ENCODE measurements at places on chromosomes 16 and 17.

- no peak for DNase-seq
Observed at GRCh38 chr16:86608301-86608747, 30.0 kb downstream of the FOXL1 start.

GRCh38 chr17:76492123-76492988 is 8.9 kb downstream of the RHBDF2 start:
- no peak for DNase-seq

GRCh38 chr17:19787733-19788357 is 39.7 kb upstream of the ALDH3A1 start:
- no peak for DNase-seq

DNA sequence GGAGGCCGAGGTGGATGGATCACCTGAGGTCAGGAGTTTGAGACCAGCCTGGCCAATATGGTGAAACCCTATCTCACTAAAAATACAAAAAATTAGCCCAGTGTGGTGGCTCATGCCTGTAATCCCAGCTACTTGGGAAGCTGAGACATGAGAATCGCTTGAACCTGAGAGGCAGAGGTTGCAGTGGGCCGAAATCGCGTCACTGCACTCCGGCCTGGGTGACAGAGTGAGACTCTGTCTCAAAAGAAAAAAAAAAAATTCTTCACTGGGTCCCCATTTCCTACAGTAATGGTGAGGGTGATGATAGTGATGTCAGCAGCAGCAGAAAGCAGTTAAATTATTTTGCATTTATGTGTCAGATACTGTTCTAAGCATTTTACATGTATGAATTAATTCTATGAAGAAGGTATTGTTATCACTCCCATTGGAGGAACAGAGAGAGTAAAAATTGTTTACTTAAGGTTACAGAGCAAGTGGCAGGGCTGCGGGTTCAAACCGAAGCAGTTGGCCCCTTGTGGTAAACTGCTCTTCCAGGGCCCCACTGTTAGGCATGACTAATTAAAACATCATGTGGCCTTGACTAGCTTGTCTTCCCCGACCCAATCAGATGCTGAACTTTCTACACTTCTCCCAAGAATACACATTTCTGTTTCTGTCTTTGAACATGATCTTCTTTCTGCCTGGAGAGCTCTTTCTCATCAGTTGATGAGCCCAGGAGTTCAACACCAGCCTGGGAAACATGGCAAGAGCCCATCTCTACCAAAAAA is 45.8 kb downstream of the STAT3 start:
- no peak for DNase-seq

DNA sequence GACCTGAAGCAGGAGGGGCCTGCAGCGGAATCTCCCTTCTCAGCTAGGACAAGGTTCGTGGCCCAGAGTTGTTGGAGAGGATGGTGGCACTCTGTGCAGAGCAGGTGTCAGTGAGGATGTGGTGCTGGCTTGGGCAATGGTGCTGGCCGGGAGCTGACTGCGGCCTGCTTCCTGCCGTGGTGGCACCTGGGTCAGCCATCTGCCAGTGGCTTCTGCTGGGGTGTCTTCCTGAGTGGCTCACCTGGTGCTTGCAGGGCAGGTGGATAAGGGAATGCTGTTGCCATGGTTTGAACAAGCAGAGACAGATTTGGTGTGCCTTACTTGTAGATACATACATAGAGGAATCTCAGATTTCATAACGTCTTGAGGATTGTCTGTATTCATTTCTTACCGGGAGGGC is 69.6 kb downstream of the SEC14L1 start:
- DNase-seq: no peak

- DNase-seq: no peak
Observed at GRCh38 chr16:31456988-31457360, 2.3 kb upstream of the ARMC5 start.

- DNase-seq: peak; percentile 91
Observed at GRCh38 chr17:65556014-65556909, 5.2 kb downstream of the AXIN2 start.

- DNase-seq: no peak
Observed at GRCh38 chr16:65119901-65120401, 1.9 kb downstream of the CDH11 start.

DNA sequence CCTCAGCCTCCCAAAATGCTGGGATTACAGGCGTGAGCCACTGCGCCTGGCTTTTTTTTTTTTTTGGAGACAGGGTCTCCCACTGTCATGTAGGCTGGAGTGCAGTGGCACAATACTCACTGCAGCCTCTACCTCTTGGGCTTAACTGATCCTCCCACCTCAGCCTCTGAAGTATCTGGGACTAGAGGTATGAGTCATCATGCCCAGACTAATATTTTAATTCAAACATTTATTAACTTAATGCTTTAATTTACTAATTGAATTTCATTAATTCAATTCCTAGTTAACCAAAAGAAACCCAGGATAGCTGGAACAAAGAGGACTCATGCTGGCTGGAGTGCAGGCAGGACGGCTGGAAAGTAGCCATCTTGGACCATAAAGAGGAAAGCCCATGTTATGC is 14.0 kb upstream of the KPNB1 start:
- DNase-seq: no peak

GRCh38 chr17:79977161-79977631 is 58.5 kb downstream of the TBC1D16 start:
- no peak for DNase-seq

- no peak for DNase-seq
Observed at GRCh38 chr16:88274847-88275246, 107.9 kb upstream of the ZNF469 start.

DNA sequence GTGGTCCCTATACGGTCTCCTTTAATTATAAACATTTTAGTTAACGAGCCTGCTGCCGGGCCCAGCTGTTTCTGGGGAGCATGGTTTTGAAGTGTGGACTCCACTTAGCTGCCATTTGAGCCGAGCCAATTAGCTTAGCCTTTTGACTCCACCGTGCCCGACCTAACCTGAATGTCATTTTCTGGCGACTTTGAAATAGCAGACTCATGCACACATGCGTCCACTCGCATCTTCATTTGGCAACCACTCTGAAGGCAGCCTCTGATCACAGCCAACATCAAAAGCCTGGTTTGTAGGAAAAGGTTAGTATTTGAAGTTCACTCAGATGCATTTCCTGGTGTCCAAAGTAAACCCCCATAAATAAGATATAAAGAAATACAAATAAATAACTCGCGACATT is 16.8 kb downstream of the AXIN2 start:
- DNase-seq: no peak

- DNase-seq: no peak
Observed at GRCh38 chr16:86630471-86630870, 52.1 kb downstream of the FOXL1 start.

- DNase-seq: no peak
Observed at GRCh38 chr16:1791256-1791942, 2.1 kb downstream of the IGFALS start.

DNA sequence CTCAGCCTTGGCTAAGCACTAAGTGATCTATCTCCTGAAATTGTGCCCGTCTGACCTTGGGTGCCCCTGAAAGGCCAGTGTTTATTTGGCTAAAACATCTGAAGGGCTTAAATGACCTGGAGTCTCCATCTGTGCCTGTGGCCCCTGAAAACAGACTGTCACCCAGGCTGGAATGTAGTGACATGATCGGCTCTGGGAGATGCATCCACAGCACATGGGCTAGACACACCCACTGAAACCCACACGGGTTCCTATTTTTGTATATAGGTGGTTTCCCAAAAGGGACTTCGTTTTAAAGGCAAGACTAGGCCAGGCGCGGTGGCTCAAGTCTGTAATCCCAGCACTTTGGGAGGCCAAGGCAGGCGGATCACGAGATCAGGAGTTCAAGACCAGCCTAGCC is 13.5 kb downstream of the CEP295NL start:
- DNase-seq: no peak

DNA sequence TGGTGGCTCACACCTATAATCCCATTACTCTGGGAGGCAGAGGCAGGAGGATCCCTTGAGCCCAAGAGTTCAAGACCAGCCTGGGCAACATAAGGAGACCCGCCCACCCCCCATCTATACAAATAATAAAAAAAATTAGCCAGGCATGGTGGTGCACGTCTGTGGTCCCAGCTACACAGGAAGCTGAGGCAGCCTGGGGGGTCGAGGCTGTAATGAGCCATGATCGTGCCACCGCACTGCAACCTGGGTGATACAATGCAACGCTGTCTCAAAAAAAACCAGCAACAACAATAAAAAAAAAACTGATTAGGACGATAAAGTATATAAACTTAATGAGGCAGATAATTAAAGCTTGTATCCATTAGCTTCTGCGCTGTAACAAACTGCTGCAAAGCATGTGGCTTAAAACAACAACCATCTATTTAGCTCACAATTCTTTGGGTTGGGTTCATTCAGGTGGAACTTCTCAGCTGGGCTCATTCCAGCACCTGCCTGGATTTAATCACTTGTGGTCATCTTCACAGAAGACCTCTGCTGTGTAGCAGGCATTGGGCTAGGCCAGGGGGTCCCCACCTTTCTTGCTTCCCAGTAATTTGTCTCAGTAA is 45.8 kb downstream of the LCMT1 start:
- DNase-seq: no peak

DNA sequence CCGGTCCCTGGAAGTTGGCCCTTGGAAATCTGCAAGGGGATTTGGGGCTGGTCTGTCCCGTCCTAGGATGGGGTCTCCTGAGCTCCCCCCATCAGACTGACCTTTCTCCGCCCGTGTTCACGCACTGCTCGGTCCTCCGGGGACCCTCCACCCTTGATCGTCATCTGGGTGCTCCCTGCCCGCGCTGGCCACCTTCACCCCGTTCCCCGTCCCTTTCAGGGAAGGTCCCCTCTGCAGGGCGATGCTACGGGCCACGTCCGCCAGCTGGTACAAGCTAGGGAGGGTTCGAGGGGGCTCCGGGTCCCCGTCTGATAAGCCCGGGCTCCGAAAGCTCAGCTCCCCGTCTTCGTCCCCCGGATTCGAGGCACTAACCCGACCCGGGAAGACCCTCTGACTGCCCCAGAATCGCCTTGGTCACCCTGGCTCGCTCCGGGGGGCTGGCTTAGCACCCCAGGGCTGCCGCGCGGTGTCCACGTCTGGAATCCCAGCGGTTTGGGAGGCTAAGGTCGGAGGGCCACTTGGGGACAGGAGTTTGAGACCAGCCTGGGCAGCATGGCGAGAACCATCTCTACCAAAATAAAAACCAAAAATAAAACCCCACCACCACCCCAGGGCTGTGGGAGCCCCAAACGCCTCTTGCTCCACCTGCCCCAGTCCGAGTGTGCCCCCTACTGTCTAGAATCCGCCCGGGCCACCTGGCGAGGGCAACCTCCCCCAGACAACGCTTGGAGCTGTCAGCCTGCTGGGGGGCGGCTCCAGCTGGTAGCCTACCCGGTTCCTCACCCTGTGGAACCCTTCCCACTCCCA is 1.1 kb upstream of the SLC43A2 start:
- peak; percentile 49 for DNase-seq

DNA sequence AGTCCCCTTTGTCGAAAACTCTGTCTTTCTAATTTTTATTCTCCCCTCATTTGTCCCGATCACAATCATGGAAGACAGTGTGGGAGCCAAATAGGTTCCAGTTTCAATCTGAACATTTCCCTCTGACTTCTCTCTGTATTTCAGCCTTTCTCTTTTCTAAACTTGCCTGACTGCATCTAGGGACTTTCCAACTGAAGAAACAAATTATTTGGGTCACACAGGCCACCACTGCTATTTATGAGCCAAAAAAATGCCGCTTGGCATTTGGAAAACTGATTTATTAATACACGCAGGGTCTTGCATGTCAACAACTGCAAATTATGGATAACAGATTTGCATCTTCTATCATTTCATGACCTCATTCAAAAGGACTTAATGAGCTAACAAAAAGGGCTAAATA is 55.2 kb upstream of the ELAC2 start:
- no peak for DNase-seq

- no peak for DNase-seq
Observed at GRCh38 chr17:7824021-7824924, 9.7 kb upstream of the KDM6B start.

DNA sequence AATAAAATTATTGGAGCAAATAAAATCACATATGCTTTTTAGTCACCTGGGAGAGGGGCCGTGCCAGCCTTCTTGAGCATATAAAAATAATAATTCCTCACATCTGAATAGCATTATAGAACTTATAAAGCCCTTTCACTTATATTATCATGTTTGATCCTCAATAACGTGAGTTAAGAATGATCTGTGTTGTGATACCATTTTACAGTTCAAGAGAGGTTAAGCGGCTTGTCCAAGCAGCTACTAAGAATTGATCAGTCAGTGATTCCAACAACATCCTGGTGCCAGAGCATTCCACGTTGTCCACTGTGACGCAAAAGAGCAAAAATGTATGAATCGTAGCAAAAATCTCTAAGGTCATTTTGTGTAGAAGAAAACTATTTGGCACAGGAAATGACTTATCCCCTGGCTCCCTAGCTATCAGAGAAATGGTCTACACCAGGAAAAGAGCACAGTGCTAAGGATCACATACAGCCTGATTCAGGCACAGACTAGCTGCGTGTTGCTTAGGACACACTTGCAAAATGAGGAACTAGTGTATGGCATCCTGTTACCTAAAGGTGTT is 33.0 kb downstream of the ANKFN1 start:
- DNase-seq: no peak

DNA sequence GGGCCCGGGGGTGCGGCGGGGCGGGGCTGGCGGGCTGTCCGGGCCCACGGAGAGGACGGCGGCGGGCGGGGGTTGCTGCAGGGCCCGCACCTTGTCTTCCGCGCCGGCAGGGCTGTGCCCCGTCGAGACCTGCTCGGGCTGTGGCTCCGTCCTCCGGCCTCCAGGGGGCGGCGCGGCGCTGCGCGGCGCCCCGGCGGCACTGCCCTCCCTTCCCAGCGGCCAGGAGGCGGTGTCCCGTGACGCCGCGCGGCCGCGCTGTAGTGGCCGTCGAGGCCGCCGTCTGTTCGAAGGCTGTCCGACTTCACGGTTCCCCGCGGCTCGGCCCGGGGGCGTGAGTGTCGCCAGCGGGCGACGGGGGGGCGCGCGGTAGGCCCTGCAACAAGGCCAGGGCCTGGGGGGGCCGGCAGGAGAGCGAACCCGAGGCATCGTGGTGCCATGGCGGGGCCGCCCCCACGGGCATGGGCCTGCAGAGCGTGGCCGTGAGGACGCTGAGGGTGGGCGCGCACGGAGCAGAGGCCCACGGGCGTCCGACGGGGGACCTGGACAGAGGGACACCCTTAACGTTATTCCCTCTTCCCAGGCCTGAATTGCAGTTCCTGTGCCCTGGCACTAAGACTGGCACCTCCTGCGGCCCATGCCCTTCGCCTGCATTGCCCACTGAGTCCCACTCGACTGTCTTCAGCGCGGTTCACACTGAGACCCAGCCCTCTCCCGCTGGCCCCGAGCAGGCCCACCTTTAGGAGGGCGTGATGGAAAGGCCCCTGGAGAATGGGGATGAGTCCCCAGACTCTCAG is at the start of gene PLEKHG4:
TSS of gene PLEKHG4 (plus strand) at position 237 of the 794 bp plus-strand sequence. CDS start at position 750, 513 bp downstream.
- DNase-seq: peak; percentile 53

- no peak for DNase-seq
Observed at GRCh38 chr17:5473906-5474305, 5.1 kb upstream of the DHX33 start.

GRCh38 chr17:50420419-50421112 is 5.5 kb upstream of the ACSF2 start:
- DNase-seq: no peak
